ENCODE measurements at places on chromosomes 6 and 20. TPM values are rescaled to one million over a fixed set of nuclear protein-coding genes. Genes with fewer than 3 reads are reported as not detected.
A peak's percentile ranks its signal among the peaks of the same experiment; 100 is the strongest.

RGS19 gene
- 35.3 TPM for total RNA-seq

PAX1 gene
- not detected for total RNA-seq

DNA sequence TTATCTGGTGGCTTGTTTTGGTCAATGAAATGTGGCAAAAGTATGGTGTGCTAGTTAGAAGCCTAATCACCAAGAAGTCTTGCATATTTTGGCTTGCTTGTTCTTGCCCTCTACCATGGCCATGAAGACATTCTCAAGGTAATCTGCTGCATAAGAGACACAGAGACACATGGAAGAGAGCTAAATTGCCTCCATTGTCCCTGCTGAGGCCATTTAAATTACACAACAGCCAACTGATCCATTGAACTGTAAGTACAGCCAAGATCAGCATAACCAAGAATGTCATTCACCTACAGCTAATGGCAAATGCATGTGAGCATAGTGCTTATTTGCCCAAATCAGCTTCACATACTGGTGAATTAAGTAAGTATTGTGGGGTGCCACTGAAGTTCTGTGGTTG lies 603.8 kb downstream of the FRK start:
- H3K4me3 ChIP-seq, result no peak overlapping the region
- no peak overlapping the region for H3K27ac ChIP-seq
- no peaks in the 10 kb centered on the region for H3K36me3 ChIP-seq
- no peaks in the 10 kb centered on the region for H3K4me1 ChIP-seq
- no peaks in the 10 kb centered on the region for H3K27me3 ChIP-seq
- no peak for DNase-seq

DNA sequence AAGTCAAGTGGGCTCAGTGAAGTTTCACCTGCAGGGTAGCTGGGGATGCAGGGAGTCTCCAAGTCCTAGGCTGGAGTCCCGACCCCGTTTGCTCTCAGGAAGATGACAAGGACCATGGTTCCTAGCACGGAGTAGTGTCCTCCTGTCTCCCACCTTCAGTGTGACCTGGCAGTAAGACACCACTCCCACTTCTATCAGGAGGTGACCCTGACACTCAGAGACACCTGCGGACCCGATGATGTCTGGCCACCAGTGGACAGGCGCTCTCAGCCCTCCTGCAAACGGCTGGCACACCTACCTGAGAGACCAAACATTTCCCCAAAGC lies 1.1 kb downstream of the SOD2 start:
- no peaks in the 10 kb centered on the region for H3K27me3 ChIP-seq
- peaks cover 35% of the 10 kb centered on the region for H3K4me1 ChIP-seq
- peak overlapping the region; percentile 73 for H3K4me3 ChIP-seq
- no peak for DNase-seq
- peaks cover 8% of the 10 kb centered on the region for H3K36me3 ChIP-seq

GRCh38 chr6:62286470-62286843 lies 432 bp upstream of the KHDRBS2 start:
- no peaks in the 10 kb centered on the region for H3K4me1 ChIP-seq
- no peaks in the 10 kb centered on the region for H3K36me3 ChIP-seq
- no peaks in the 10 kb centered on the region for H3K27me3 ChIP-seq
- DNase-seq, result no peak

- no peaks in the 10 kb centered on the region for H3K36me3 ChIP-seq
- DNase-seq, result no peak
- H3K27ac ChIP-seq, result no peak overlapping the region
These were observed 20.2 kb upstream of the DLGAP4 start for GRCh38 chr20:36285746-36286447.

CST9L gene
- total RNA-seq, result not detected

- H3K4me3 ChIP-seq, result no peak overlapping the region
- H3K27me3 ChIP-seq, result no peaks in the 10 kb centered on the region
- DNase-seq, result no peak
- H3K27ac ChIP-seq, result no peak overlapping the region
These were observed 505.5 kb downstream of the PRIM2 start for GRCh38 chr6:57822896-57823358.

DNA sequence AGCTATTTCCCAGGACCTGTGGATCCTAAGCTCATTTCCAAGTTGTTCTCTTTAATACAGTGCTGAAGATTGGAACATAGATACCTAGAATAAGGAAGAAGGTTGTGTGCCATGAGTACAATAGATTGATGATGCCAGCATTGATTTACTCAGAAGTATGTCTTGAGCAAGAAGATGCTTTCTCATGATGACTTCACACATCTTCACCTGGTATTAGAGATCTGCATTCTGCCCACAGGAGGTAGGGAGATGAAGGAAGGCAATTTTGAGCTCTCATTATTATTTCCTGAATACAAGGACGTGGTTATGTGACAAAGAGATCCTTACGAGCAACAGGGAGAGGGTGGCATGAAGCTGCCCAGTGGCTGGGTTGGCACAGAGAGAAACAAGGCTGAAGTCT lies 20.0 kb upstream of the ZNF165 start:
- H3K36me3 ChIP-seq, result no peaks in the 10 kb centered on the region
- no peaks in the 10 kb centered on the region for H3K4me1 ChIP-seq
- no peak for DNase-seq
- no peaks in the 10 kb centered on the region for H3K27me3 ChIP-seq
- H3K27ac ChIP-seq, result no peak overlapping the region

All from CD8-positive, alpha-beta memory T cell (primary cell).